Hypothalamus (tissue), 51 donors: ENCODE measurements at places on chromosomes 1 and 21.
A peak's percentile ranks its signal among the peaks of the same experiment; 100 is the strongest.

GRCh38 chr1:205224736-205225135 is 3.0 kb upstream of the TMCC2 start:
- no peak for DNase-seq

DNA sequence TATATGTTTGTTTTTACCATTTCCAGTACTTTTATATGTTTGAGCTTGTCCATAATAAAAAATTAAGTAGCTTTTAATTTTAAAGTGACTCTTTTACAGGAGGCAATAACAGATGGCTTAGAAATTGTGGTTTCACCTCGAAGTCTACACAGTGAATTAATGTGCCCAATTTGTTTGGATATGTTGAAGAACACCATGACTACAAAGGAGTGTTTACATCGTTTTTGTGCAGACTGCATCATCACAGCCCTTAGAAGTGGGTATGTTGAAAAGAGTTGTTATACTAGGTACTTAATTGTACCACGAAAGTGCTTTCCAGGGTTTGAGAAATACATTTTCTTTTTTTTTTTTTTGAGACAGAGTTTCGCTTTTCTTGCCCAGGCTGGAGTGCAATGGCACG is 46.1 kb downstream of the RNF2 start:
- no peak for DNase-seq

DNA sequence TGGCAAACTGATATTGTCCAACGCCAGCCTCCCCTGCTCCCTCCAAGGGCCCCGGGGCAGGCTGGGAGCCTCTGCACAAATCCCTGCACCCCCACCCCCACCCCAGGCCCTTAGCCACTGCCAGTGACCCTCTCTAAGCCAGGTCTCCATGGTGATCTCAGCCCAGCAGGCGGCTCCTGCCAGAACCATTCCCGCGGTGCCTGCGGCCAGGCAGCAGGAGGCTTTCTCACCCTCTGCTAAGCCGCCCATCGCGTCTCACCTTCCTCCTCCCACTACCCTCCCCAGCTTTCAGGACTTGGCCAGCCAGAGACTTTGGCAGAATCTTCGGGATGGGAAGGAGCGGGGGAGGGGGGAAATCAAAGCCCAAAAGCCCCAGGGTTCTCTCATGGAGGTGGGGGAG is 46.8 kb upstream of the WASF2 start:
- no peak for DNase-seq

DNA sequence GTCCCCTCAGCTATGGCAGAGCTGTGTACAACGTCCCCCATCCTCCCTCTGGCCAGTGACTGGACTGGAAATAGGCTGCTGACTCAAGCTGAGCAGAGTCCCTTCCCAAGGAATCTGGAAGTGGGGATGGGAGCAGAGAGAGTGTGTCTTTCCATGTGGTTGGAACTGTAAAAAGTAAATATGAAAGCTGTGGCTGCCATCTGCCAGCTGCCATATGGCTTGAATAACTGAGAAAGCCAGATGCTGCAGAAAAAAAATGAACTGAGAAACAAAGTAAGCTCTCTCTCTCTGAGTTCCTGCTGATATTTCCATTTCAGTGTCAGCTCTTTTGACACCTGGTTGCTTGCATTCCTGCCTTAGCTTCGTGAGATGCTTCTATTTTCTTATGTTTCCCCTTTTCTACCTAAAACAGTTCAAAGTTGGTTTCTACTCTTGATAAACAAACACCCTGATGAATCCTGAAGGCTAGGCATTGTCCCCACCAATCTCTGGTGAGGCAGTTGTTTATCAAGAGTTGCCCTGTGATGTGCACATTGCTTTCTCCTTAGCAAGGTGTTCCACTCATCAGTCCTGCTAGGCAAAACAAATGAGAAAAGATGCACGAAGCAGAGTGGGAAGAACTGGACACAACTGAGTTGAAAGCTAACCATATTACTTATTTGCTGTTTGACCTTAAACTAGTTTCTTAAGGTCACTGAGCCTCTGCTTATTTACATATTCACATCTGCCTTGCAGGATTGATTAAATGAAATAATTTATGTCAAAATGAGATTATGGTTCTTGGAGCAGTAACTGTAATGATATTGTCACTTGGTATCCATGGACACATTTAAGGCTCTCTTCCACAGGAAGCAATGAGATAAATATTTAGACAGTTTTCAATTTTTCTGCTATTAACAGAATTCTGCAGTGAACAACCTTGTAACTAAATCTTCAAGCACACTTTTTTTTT is 16.6 kb upstream of the DR1 start:
- no peak for DNase-seq

GRCh38 chr1:168687816-168688215 is 41.2 kb downstream of the DPT start:
- no peak for DNase-seq

- peak; percentile 3 for DNase-seq
These were observed 31.7 kb upstream of the AGO1 start for GRCh38 chr1:35851132-35851869.

GRCh38 chr1:47351305-47351704 is 17.7 kb downstream of the CMPK1 start:
- DNase-seq: no peak

DNA sequence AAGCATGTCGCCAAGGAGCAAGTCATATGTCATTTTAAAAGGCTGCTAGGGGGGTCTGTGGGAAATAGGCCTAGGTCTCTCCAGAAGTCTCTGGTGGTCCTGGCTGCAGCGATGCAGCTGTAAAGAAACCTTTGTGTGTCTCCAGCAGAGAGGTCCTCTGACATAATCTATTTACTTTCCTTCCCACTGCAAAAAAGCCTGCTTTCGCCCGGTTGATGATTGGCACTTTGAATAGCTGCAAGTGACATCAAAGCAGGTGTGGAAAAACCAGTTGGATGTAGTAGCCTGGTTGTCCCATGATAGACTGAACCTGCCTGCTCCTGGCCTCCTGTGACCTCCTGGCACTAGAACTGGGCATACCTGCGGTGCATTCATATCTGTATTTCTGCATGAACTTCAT is 13.8 kb downstream of the RASSF5 start:
- DNase-seq: no peak

DNA sequence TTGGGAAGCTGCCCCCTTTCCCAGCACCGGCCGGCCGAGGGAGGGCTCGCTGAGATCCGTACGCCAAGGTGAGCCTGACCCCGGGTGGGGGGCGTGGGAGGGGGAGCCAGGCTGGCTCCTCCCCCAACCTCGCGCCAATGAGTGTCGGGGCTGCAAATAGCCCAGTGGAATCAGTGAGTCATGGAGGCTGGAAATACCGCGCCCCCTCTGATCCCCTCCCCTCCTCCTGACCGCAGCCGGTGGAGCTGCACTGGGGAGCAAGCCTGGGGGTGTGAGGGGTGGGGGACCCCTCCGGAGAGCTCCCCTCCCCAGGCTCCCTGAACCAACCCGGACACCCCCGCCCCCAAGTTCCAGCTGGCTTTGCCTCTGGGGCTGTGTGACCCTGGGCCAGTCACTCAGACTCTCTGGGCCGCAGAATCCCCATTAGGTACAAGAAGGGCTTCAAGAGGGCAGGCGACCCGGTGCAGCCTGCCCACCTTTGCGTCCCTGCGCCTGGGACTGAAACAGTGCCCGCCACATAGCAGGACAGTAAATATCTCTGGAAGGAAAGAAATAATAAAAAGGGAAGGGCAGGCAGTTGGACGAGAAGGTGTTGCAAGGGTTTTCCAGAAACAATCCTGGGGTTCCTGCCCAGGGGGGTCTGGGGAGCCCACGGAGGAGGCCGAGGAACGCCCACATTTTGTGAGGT is 4.5 kb downstream of the HSPB7 start:
- no peak for DNase-seq

DNA sequence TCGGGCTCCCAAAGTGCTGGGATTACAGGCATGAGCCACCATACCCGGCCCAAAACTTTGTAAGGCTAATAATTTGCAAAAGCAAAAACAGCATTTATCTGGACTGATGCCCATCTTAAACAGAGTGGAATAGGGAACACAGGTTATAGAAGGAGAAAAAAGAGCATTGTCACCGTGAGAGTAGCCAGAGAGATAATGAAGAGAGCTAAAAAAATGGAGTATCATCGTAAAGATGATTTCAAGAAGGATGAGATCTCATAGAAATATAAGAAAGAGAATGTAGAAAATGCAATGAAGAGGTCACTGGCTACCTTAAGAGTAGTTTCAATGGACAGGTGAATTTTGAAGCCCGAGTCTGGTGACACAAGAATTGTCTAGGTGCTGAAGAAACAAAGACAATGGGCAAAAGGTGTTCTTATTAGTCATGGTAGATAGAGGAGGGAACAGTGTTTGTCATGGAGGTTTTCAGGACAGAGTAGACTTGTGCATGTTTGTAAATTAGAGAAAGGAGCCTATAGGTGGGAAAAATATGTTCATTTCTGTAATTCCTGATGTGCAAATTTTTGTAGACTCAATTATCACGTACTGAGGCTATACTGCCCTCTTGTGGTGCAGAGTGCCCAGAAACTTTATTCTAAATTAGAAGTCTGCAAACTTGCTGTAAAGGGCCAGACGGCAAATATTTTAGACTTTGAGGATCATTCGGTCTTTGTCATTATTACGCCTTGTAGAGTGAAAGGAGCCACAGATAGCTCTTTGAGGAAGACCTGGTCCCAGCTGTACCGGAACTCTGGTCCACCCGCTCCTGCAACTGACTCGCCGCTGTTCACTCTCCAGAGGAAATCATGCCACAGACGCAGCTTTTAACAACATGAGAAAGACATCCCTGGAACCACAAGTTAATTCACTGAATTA is 8.1 kb upstream of the TMEM183A start:
- no peak for DNase-seq

- no peak for DNase-seq
These were observed 16.2 kb downstream of the GIPC2 start for GRCh38 chr1:78061825-78062523.

- no peak for DNase-seq
These were observed 45.5 kb downstream of the ATP5PF start for GRCh38 chr21:25689226-25689625.

GRCh38 chr1:45477646-45478045 is 13.3 kb downstream of the TESK2 start:
- no peak for DNase-seq

- DNase-seq: no peak
These were observed 144.3 kb downstream of the PLPPR5 start for GRCh38 chr1:98860329-98860728.

- no peak for DNase-seq
These were observed 1.1 kb upstream of the PKP1 start for GRCh38 chr1:201282216-201282615.

DNA sequence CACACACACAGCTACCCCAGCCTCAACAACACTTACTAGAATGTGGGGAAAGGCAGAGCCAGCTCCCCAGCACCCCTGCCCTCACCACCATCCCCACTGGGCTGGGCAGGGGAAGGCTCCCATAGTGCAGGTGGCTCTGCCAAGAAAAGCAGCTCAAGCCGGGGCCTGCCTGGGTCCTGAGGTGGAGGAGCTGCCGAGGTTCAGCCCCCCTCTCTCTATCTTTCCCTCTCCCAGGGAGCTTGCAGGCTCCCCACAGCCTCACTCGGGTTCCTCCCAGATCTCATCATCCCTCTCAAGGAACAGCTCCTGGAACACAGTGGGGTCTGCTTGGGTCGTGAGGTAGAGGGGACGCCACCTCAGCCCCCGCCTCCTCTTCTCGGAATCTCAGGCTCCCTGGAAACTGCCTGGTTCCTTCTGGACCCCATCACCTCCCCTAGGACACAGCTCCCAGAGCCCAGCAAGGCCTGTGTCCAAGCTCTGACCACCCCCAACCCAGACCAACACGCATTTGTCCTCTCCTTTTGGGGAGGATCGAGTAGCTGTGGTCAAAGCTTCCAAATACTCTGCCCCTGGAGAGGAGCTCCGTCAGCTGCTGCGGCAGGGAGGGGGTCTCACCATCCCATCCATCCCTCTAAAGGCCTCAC is 704 bp downstream of the S100A16 start:
- DNase-seq: no peak

DNA sequence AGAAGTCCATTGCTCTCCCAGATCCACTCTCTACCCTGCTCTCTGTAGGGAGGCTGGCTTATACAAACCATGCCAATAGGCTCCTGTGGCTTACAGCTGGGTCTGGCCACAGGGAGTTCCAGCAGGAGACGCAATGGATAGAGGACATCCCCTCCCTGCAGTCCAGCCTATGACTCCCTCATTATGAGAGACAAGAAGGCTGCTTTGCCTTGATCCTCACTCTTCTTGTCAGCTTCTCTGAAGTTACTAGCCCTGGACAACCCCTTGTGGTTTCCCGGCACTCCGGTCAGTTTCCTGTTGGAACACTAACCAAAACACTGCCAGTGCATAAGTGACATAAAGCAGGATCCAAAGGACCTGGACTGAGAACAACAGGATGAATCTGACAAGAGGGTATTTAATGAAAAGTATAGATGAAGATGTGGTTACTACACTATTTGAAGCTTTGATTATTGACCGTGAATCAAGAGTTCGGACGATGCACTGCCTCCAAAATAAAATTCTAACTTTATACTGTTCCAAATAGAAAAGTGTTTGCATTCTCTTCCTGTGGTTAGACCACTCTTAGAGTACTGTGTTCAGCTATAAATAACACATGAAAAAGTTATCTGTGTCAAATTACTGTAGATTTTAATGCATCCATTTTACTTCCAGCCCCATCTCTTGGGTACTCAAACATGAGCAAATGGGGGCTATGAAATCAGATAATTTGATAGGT is 32.7 kb upstream of the ZNF326 start:
- DNase-seq: no peak

DNA sequence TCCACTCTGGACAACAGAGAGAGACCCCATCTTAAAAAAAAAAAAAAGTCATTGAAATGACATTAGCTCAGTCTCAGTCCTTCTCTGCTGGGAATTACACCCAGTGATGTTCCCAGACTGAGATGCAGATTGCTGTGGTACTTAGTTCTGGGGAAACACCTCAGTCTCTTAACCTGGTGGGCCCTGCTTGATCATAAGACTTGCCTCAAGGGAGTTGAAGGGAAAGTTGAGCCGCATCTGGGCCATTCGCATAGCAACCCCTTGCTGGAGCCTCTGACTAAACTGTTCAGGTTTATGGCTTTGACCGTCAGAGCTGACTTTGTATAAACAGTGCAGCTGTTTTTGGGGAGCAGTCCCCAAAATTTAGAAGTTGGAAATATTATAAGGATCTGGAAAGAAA is 13.4 kb downstream of the FCRL4 start:
- DNase-seq: no peak

DNA sequence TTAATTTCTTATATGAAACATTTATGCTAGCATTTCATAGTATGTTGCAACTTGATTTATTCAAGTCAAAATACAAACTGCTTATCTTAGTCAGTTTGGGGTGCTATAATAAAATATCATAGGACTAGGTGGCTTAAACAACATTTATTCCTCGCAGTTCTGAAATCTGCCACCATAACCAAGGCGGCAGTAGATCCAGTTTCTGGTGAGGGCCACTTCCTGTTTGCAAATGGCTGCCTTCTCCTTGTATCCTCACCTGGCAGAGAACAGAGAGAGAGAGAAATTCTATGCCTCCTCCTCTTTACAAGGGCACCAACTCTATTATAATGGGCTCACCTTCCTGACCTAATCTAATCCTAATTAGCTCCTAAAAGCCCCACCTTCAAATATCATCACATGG is 76.1 kb upstream of the RGS2 start:
- no peak for DNase-seq
